Iris pigment epithelial cell (primary cell): ENCODE measurements at places on chromosomes 2 and 18.
A peak's percentile ranks its signal among the peaks of the same experiment; 100 is the strongest.

- no peak for DNase-seq
Measured at GRCh38 chr2:18245375-18245774, 315.1 kb downstream of the RDH14 start.

GRCh38 chr2:235238537-235238936 lies 255.3 kb upstream of the AGAP1 start:
- peak; percentile 53 for DNase-seq

DNA sequence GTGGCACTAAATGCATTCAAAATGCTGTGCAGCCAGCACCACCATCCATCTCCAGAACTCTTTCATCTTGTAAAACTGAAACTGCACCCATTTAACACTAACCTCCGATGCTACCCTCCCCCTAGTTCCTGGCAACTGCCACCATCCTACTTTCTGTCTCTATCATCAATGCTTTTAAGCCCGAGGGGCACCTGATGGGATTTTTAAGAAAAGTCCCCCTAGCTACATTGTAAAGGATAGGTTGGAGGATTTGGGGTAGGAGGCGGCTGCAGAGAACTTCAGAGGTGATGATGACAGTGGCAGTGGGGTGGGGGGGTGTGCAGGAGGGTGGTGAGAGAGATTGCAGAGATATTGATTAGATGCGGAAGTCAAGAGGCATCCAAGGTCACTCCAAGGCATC lies 10.8 kb upstream of the YWHAQ start:
- DNase-seq = no peak

DNA sequence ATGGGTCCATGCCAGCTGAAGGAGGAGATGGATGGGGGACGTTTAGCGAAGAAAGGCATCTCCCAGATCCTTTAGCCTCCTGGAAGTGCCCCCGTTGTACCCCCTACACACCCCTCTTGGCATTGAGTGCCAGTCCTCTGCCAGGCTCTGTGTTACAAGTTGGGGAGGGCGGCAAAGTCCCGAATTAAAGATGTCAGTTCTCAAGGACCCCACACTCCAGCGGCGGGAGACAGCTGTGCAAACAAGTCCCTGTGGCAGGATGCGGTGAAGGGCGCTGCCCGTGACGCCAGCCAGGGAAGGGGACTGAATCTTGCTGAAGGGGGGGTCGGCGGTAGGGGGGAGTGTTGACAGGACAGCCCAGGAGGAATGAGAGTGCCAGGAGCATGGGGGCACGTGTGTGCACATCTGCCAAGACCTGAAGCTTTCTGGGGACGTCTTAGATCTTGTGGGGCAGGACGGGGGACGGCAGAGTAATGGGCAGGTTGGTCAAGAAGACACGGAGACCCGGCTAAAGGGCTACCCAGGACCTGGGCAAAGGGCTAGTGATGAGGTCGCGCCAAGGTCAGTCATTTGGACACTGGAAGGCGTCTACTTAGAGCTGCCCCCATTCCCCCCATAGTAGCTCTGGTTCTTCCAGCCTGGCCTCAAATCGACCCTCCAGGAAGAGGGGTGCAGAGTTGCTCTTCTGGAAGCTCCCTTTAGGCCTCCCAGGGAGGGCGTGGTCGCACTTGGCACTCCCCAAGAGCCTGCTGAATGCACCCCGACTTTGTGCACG lies 2.8 kb upstream of the CTDSP1 start:
- DNase-seq = peak; percentile 45

- DNase-seq = peak; percentile 83
Measured at GRCh38 chr2:47208852-47209606, 53.9 kb upstream of the STPG4 start.

- DNase-seq = no peak
Measured at GRCh38 chr2:219527076-219527394, 12.8 kb downstream of the ASIC4 start.

GRCh38 chr2:186503827-186504606 lies 18.0 kb downstream of the ZC3H15 start:
- peak; percentile 29 for DNase-seq

DNA sequence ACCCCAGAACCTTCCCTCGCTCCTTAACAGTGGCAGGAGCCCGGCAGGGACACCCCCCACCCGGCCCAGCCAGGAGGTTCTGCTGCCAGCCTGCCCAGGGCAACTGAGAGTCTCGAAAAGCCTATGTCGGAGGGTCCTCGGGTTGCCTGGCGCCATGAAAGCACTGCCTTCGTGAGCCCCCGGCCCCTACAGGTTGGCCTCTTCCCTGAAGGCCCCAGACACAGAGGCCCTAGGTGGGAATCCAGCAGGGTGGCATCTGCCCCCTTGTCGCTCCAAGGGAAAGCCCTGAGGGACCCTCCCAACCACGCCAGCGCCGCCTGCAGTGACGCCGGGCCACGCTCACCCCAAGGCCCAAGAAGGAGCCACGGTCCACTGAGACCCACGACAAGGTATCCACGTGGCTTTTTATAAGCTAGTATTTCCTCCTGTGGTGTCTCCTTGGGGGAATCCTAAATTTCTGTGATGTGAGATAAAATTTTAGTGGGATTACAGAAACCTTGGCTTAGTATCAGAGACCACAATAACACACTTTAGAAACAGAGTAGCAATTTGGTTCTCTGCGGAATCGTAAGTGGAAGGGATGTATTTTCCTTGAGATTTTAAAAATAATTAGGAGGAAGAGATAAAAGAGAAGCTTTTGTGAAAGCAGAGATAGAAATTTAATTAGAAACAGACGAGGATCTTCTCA lies 138.9 kb downstream of the HDAC4 start:
- DNase-seq = no peak

- peak; percentile 65 for DNase-seq
Measured at GRCh38 chr2:88181511-88181910, 11.4 kb downstream of the THNSL2 start.

DNA sequence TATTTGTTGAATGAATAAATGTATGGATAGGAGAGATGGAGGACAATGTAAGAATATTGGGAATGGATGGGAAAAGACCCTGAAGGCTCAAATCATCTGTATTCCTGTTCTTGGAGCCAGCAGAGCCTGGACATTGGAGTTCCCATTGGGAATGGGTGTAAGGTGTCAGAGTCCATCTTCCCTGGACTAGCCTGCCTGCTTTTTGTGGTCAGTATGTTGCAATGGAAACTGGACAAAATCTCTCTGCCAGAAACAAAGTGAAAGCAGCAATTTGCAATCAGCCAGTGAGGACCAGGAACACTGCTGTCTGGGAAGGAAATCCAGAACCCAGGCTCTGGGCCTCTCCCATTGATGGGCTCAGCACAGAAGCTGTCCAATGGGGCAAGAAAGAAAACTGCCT lies 83.5 kb upstream of the SKOR2 start:
- DNase-seq = no peak
